CD8-positive, alpha-beta T cell (primary cell): ENCODE measurements at places on chromosomes 2 and 18. TPM values are rescaled to one million over a fixed set of nuclear protein-coding genes. Genes with fewer than 3 reads are reported as not detected.

VWC2L gene
- not detected for total RNA-seq

GRCh38 chr2:177430411-177430810 is 37.8 kb downstream of the AGPS start:
- DNase-seq: no peak

DNA sequence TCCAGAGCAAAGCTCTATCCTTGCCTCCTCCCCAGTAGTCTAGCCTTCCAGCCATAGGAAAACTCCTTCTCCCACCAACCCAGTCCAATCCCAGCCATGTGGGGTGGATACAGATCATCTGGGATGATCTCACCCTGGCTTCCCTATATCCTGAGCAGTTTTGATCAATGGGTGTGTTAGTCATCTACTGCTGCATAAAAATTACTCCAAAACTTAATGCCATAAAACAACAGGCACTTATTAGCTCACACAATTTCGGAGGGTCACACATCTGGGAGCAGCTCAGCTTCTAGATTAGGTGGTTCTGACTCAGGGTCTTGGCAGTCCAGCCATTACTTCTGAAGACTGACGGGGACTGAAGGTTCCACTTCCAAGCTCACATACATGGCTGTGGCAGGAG is 190.4 kb downstream of the SPP2 start:
- DNase-seq: no peak

DNA sequence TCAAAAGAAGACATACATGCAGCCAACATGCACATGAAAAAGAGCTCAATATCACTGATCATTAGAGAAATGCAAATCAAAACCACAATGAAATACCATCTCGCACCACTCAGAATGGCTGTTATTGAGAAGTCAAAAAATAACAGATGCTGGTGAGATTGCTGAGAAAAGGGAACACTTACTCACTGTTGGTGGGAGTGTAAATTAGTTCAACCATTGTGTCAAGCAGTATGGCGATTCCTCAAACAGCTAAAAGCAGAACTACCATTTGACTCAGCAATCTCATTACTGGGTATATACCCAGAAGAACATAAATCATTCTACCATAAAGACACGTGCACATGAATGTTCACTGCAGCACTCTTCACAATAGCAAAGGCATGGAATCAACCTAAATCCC is 95.5 kb upstream of the XIRP2 start:
- no peak for DNase-seq

GRCh38 chr18:24321071-24321470 is 76.6 kb downstream of the OSBPL1A start:
- no peak for DNase-seq
